Gastroesophageal sphincter (tissue), 4 donors: ENCODE measurements at places on chromosomes 16 and 17. TPM values are rescaled to one million over a fixed set of nuclear protein-coding genes. Genes with fewer than 3 reads are reported as not detected.

DNA sequence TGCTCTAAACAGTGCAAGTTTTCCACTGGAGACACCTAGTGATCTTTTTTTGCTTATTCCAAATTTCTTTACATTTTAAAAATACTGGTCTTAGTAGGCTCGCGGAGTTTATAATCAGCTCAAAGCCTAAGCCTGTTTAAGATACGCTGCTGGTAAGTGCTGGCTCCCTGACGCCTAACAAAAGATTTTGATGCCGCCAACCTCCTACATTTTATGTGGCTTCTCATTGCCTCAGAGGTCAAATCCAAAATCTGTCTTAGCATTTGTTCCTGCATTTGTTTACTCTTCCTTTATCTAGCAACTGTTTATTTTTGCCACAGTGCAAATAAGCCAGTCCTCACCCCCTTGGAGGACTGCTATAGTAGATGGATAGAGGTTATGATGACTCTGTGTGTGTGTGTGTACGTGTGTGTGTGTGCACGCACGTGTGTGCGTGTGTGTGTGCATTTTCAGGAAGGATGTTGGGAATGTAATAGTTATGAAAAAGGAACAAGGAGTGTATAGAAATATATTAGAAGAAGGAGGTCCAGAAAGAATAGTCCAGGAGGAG is 24.8 kb downstream of the HS3ST3B1 start:
- H3K27ac ChIP-seq = no peak overlapping the region
- no peak overlapping the region for H3K4me3 ChIP-seq
- H3K27me3 ChIP-seq = no peaks in the 10 kb centered on the region
- ATAC-seq = no peak
- H3K4me1 ChIP-seq = no peaks in the 10 kb centered on the region

GRCh38 chr17:17497065-17497844 is 1.1 kb upstream of the RASD1 start:
- no peak overlapping the region for H3K4me3 ChIP-seq
- H3K27ac ChIP-seq = peak overlapping the region; percentile 87
- no peaks in the 10 kb centered on the region for H3K4me1 ChIP-seq

DNA sequence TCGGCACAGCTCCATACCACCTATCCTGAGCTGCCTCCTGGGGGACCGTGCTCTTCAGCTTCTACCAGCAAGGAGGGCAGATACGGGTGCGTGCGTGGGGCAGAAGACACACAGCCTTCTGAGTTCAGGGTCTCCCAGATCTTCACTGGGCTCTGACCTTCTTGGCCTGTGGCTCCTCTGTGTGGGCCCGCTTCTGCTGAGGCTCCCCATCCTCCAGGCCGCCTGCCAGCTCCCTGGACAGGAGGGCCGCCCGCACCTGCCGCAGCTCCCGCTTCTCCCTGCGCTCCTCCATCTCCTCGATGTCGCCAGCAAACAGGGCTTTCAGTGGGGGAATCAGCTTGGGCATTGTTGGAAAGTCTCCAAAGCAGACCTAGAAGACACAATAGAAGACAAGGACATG is 25.2 kb downstream of the ELAC2 start:
- H3K4me3 ChIP-seq = no peak overlapping the region
- no peaks in the 10 kb centered on the region for H3K27me3 ChIP-seq

GRCh38 chr16:57479205-57479975 is 6.9 kb downstream of the DOK4 start:
- peak overlapping the region; percentile 17 for H3K4me3 ChIP-seq
- H3K4me1 ChIP-seq = peaks cover 60% of the 10 kb centered on the region
- H3K36me3 ChIP-seq = no peaks in the 10 kb centered on the region
- H3K27ac ChIP-seq = peak overlapping the region; percentile 31

DNA sequence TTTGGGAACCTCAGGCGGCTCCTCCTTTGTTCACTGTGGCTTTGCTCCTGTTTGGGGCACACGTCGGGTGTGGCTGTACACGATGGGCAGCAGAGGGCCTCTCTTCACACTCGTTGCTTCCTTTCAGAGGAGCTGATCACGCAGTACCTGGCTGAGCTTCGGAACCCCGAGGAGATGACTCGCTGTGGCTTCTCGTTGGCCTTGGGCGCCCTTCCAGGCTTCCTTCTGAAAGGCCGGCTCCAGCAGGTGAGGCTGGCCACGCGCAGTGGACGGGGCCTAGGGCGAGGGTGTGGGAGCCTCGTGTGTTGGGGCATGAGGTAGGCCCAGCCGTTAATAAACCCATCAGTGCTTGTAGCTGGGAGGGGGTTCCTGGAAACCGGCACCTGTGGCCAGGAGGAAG is 85.0 kb upstream of the ZNF750 start:
- H3K4me3 ChIP-seq = no peak overlapping the region
- no peaks in the 10 kb centered on the region for H3K27me3 ChIP-seq
- H3K4me1 ChIP-seq = no peaks in the 10 kb centered on the region
- no peak for ATAC-seq
- H3K27ac ChIP-seq = no peak overlapping the region

DNA sequence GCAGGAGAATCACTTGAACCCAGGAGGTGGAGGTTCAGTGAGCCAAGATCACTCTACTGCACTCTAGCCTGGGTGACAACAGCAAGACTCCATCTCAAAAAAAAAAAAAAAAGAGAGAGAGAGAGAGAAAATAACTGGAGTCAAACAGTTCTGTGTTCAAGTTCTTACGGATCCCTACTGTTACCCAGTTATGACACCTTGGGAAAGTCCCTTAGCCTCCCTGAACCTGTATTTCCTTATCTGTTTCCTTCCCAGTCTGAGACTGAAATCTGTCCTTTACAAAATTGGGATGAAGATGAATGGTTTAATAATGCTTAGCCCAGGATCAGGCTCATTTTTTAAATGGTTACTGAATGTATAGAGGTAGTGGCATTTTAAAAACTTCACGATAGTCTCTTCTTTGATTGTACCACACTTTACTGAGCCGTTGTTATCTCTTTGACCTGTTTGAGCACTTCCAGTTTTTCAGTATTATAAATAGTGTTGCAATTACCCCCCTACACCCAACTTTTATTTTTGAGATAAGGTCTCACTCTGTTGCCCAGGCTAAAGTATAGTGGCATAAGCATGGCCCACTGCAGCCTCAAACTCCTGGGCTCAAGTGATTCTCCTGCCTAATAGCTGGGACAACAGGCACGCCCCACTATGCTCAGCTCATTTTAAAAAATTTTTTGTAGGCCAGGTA is 17.1 kb downstream of the ZNF768 start:
- no peaks in the 10 kb centered on the region for H3K4me1 ChIP-seq
- H3K4me3 ChIP-seq = no peak overlapping the region
- H3K27ac ChIP-seq = no peak overlapping the region

- H3K36me3 ChIP-seq = no peaks in the 10 kb centered on the region
- ATAC-seq = no peak
- H3K27me3 ChIP-seq = peaks cover 70% of the 10 kb centered on the region
Observed at GRCh38 chr17:63477480-63478440, 899 bp downstream of the ACE start.

DNA sequence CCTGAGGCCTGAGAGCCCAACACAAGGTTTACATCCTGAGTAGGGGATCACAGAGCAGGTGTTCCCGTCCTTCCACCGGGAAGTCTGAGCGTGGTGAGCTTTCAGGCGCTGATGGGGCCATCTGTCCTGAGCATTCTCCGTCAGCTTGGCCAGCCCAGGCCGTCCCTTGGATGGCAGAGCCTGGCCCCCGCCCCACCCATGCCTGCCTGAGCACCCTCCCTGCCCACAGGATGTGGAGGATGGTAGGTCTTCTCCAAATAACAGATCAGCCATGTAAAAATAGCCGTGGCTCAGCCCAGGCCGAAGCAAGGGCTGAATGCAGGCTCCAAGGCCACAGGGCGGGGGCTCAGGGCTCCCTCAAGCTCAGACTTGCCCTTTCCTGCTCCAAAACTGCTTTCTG is 20.2 kb downstream of the SPNS2 start:
- ATAC-seq = no peak
- peak overlapping the region; percentile 71 for H3K27ac ChIP-seq
- H3K4me1 ChIP-seq = peaks cover 12% of the 10 kb centered on the region
- H3K36me3 ChIP-seq = no peaks in the 10 kb centered on the region
- H3K4me3 ChIP-seq = no peak overlapping the region

SP2 gene
- total RNA-seq = 3.4 TPM

RGS11 gene
- 11.5 TPM for total RNA-seq

TPSAB1 gene
- 41.6 TPM for total RNA-seq

ZMYND15 gene
- total RNA-seq = 0.67 TPM

ELAC2 gene
- 74.6 TPM for total RNA-seq

CMTM2 gene
- total RNA-seq = not detected

NT5M gene
- total RNA-seq = 3.0 TPM

CNTNAP1 gene
- 9.0 TPM for total RNA-seq
